Left renal pelvis (tissue), 4 donors: ENCODE measurements at places on chromosomes 5 and 9. TPM values are rescaled to one million over a fixed set of nuclear protein-coding genes. Genes with fewer than 3 reads are reported as not detected.

Gene CCL28
- 5.0 TPM for polyA plus RNA-seq

Gene TAF11L5
- not detected for polyA plus RNA-seq

Gene CD72
- polyA plus RNA-seq = 3.3 TPM

Gene TMEM141
- polyA plus RNA-seq = 86.2 TPM

Gene CARTPT
- not detected for polyA plus RNA-seq

Gene PCDHA5
- 0.22 TPM for polyA plus RNA-seq

Gene DAPK1
- 82.6 TPM for polyA plus RNA-seq

Gene ANXA1
- polyA plus RNA-seq = 23.1 TPM

Gene SNCAIP
- polyA plus RNA-seq = 22.3 TPM

Gene SLC36A2
- 5.0 TPM for polyA plus RNA-seq

GRCh38 chr5:123099514-123100151, 10.6 kb downstream of the PRDM6 start:
- DNase-seq = no peak

- no peak for DNase-seq
Observed at GRCh38 chr5:38892363-38892762, 46.6 kb downstream of the OSMR start.

GRCh38 chr5:93620487-93621326, 37.7 kb downstream of the NR2F1 start:
- no peak for DNase-seq

DNA sequence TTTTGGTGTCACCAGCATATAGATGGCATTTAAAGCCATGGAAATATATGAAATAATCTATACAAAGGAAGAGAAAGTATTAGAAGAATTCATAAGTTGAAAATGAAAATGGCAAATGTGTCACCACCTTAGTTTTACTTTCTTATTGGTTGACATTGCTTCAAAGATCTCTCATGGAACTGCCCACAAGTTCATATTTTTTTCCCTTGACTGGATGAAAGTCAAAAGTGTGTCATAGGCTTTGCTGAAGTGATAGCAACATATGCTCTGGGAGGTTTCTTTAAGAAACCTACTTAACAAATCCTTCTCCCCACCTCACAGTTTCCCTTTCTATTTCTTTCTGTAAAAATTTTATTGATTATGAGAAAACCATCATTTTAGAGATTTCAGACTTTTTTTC, 127.2 kb downstream of the VPS13A start:
- DNase-seq = no peak

GRCh38 chr5:170746075-170746960, 37.2 kb upstream of the GABRP start:
- DNase-seq = no peak

DNA sequence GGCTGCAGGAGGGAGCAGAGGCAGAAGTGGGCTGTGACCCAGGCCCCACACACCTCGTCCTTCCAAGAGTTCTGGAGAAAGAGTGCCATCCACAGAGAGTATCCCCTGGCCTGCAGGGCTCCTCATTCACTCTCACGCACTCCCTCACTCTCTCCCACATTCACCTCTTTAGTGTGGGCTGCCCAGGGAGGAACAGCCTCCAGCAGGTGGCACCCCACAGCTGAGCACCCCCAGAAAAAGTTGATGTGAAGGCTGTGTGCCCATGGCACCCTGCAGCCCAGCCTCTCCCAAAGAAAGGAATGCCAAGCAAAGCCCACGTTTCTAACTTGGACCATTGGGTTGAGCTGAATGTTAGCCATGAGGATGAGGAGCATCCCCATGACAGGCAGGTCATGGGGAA, 4.5 kb upstream of the SHC3 start:
- DNase-seq = no peak

GRCh38 chr5:110258460-110259216, 467.8 kb downstream of the TMEM232 start:
- no peak for DNase-seq

DNA sequence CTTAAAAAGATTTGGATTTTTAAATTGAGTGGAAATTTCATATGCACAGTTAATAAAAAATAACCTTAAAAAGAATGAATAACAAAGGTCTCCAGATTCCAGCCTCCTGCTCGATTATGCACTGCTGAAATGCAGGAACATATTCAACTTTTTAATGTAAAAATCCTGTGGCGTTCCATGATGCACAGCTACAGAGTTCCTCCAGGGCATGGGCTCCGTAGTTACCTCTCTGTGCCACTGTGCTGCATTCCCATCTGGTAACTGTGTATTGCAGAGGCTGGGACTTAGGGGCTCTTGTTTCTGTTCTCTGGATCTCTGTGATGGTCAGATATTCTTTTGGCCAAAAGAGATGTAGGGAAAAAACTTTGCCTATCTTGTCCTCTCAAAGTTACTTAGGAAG, 31.5 kb upstream of the EQTN start:
- DNase-seq = no peak

DNA sequence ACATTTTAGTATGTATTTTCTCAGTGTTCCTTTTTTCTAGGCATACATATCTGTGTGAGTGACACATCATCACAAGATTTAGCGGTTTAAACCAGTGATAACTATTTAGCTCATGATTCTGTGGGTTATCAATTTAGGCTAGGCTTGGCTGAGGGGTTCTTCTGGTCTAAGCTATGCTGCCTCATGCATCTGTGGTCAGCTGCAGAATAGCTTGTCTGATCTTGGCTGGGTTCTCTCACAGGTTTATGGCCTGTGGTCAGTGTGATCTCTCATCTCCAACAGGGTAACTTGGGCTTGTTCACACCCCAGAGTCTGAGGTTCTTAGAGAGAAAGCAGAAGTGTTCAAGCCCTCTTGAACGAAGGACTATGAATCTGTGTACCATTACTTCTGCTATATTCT, 363.3 kb downstream of the KDM4C start:
- no peak for DNase-seq

DNA sequence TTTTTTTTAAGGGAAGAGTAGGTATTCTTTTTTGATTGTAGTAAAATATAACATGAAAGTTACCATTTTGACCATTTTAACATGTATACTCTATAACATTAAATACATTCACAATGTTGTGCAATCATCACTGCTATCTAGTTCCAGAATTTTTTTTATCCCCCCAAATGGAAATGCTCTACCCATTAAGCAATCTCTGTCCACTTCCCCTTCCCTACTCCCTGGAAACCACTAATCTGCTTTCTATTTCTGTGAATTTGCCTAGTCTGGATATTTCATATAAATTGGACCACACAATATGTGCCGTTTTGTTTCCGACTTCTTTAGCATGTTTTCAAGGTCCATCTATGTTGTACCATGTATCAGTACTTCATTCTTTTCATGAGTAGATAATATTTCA, 429.5 kb downstream of the TLE1 start:
- DNase-seq = no peak

- DNase-seq = no peak
Observed at GRCh38 chr5:71836559-71837112, 117.6 kb downstream of the CARTPT start.

DNA sequence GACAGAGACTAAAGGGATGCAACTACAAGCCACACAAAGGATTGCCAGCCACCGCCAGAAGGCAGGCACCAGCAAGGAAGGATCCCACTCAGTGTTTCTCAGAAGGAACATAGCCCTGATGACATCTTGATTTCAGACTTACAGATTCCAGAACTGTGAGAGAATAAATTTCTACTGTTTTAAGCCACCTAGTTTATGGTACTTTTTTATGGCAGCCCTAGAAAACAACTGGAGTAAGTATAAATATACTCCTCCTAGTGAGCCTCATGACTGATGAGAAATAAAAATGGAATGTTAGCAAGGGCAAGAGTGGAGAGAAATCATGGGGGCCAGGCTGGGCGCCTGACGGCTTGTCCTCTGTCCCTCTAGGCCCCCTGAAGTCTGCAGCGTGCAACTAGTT, 307.3 kb downstream of the PIK3R1 start:
- DNase-seq = no peak

DNA sequence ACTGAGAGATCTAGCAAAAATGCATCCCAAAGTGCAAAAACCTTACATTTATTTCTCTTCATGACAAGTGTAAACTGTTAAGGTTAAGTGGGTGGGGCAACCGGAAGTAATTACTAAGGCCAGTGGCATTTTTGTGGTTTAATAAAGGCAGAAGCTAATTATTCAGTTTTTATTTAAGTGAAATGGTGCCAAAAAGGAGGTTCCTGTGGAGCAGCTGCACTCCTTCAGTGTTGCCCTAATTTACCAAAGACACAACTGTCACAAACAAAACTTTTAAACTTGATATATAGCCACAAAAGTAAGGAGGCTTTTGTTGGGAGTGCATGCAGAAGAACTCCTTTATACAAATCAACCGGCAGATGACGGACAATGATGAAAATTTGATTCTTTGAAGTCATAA, 81.6 kb downstream of the NDUFS4 start:
- peak; percentile 43 for DNase-seq

- DNase-seq = no peak
Observed at GRCh38 chr5:156331181-156331580, 4.2 kb downstream of the SGCD start.
